ENCODE measurements at places on chromosomes 1 and 21.
A peak's percentile ranks its signal among the peaks of the same experiment; 100 is the strongest.

DNA sequence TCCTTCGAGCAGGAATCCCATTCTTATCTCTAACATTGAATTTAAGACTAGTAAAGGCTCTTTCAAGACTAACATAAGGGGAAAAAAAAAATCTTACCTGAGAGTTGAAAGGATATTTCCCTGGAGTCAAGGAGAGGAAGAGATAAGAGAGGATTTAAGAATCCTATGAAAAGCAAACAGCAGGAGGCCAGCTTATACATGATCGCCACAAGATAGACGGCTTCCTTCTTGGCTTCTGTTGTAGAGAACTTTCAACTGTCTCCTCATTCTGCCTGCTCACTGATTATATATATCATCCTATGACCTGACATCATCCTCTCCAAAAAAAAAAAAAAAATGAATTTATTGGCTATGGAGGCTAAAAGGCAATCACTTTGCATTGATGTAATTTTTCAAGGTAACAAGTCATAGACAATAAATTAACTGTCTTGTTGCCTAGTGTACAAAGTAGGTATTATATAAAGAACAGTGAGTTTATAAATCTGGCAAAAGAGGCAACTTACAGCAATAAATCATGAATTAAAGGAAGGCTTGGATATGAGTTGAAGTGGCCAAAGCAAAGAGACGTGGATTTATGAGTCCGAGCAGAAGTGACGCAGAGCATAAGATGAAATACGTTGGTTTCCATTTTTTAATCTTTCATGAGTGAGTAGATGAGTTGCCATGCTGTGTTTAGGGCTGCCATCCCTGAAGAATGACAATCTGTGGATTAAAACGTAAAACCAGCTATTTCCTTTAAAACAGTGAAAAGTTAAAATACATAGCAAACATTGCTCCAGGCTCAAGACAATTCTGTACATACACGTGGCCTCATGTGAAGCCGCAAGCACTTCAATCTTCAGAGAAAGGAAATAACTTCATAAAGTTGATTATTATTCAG lies at the start of gene UTS2:
TSS of gene UTS2 (minus strand) at position 262 of the 880 bp plus-strand sequence. CDS start at position 200, 62 bp downstream.
- no peak for DNase-seq

DNA sequence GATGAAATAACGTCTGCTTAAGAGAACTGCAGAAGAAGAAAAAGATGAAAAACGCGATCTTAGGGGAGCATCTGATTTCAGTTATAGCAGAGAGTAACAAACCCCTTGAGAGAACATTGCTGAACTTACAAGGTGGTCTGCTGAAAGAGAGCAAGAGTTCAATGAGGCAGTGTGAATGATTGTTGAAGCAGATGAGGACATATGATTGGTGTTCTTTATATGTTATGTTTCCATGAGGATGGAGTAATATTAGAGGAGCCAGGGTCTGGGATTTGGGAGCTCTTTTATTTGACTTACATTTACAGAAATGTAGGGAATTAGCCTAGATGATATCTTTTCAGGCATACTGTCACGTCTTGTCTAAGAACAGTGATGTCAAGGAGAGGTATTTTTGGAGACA lies 1302.0 kb downstream of the KCNT2 start:
- DNase-seq: no peak

- DNase-seq: no peak
Measured at GRCh38 chr1:170707117-170707516, 43.2 kb downstream of the PRRX1 start.

- no peak for DNase-seq
Measured at GRCh38 chr1:58152697-58153096, 393.8 kb downstream of the OMA1 start.

- DNase-seq: no peak
Measured at GRCh38 chr1:70864302-70864701, 183.3 kb downstream of the PTGER3 start.

GRCh38 chr1:48236716-48237470 lies 14.4 kb downstream of the SLC5A9 start:
- no peak for DNase-seq

- no peak for DNase-seq
Measured at GRCh38 chr1:183306317-183307042, 111.7 kb downstream of the NMNAT2 start.

- no peak for DNase-seq
Measured at GRCh38 chr1:54299037-54299436, 99.1 kb downstream of the MRPL37 start.

DNA sequence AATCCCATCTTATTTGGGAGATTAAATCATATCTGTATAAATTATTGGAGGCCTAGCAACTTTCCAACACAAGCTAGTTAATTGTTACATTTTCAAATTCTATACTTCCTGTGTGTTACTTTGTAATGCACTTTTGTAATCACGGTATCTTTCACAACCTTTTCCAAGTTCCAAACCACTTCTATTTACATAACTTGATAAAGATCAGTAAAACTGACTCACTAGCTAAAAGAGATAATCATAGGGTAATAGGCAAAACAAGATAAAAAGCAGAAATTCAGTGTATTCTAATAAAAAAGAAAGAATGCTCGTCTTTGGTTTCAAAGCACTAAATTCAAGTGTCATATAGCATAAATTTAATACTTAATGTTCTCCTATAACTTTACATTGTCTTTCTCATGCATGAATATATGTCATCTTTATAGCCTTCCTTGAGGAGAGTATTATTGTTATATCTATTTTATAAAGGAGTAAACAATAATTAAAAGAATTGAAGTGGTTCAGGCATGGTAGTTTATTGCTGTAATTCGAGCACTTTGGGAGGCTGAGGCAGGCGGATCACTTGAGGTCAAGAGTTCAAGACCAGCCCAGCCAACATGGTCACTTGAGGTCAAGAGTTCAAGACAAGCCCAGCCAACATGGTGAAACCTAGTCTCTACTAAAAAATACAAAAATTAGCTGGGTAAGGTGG lies 66.4 kb downstream of the RGS13 start:
- no peak for DNase-seq

- no peak for DNase-seq
Measured at GRCh38 chr1:161333166-161333565, 19.0 kb downstream of the SDHC start.

GRCh38 chr1:157240495-157241184 lies 102.4 kb upstream of the ETV3 start:
- no peak for DNase-seq

DNA sequence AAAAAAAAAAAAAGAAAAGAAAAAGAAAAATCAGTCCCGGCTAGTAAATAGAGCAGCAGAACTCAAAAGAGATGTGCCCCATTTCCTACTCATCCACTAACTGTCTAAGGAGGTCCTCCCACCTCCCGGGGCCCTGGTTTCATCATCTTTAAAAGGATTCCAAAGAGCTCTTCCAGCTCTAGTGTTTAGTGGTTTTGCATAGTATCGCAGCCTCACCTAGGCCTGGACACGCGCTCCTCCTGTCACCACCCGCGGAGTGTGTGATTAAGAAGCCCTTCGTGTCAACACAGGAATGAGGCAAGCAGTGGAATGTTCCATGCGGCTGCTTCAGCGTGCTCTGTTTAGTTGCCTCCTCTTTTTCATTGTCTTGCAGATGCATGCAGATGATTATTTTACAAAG lies 49.0 kb downstream of the LBR start:
- DNase-seq: no peak

DNA sequence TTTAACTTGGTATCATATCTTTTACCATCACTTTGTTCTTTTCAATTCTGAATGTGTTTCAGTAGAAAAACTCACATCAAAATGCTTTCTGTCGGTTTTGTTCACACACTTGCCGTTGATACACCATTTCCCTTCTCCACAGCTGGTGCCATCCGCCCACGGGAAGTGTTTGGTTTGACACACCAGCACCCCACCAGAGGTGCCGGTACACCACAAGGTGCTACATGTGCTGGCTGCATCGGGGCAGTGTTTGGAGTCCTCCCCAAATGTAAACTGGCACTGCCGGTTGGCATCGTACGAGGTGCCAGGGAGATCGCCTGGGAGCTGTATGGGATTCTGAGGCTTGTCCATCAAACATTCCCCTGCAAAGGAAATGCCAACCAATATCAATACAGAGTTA lies 5.0 kb downstream of the ADAMTS1 start:
- no peak for DNase-seq

- DNase-seq: no peak
Measured at GRCh38 chr1:34987018-34987417, 1.9 kb upstream of the TMEM35B start.

- no peak for DNase-seq
Measured at GRCh38 chr1:5906966-5907365, 85.3 kb downstream of the NPHP4 start.

- DNase-seq: no peak
Measured at GRCh38 chr1:75786901-75787493, 941 bp downstream of the RABGGTB start.

GRCh38 chr1:93805027-93805610 lies 73.9 kb downstream of the DNTTIP2 start:
- no peak for DNase-seq

GRCh38 chr1:162059721-162060120 lies 9.8 kb upstream of the NOS1AP start:
- no peak for DNase-seq

DNA sequence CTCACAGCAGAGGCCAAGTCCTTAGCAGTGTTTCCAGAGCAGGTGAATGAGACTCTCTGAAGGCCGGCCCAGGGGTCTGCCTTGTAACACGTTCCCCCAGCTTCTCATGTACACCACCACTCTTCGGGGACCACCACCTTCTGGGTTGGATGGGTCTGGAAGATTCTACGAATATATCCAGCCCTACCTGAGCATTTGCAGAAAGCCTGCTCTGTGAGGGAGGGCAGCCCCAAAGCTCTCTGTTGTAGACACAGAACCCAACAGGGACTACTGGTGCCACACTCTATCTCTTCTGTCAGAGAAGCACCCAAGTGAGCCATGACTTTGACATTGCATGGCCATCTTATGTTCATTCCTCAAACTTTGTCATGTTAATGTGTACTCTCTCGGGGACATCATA lies 61.8 kb downstream of the CD247 start:
- DNase-seq: no peak

DNA sequence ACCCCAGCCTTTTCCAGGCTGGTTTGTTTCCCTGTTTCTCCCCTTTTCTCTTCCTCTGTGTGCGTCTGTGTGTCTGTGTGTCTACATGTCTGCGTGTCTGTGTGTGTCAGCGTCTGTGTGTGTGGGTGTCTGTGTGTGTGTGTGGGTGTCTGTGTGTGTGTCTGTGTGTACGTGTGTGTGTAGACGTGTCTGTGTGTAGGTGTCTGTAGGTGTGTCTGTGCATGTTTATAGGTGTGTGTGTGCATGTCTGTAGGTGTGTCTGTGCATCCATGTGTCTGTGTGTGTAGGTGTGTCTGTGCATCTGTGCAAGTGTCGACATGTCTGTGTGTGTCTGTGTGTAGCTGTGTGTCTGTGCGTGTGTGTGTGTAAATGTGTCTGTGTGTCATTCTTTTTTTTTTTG lies 3.3 kb downstream of the TTLL10 start:
- no peak for DNase-seq

DNA sequence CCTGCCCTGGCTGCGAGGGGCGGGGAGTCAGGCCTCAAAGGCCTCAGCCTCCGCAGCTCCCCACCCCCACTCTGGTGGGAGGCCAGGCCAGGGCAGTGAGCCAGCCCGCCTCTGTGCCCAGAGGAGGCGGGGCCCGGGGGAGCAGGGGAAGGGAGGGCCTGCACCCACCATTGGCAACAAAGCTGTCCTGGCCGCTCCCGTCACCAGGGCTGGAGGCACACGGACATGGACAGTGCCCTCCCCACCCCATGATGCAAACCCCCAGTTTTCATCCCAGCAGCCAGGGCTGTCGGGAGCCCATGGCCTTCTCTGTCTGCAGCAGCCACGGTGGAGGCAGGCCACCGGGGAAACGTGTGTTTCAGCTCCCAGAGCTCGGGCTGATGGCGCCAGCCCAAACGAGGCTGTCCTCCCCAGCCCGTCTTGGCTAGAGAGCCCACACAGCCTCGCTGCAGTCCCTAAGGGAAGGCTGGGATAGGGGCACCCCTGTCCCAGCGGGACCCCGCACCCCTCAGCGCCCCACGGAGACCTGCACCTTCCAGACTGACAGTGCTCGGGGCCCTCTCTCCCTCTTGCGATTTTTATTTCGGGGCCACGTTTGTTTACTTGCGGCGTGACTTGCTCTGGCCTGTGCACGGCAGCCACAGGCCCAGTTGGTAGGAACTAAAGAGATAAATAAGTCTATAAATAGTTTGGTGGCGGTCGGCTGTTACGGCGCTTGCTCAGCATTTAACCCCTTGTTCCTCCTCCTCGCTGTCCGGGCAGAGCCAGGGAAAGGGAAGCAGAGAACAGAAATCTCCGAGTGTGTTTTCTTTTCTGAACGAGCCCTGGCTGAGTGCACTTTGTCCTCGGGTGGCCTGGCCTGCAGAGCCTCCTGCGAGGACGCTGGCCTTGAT lies 101.8 kb downstream of the PRDM16 start:
- peak; percentile 57 for DNase-seq

DNA sequence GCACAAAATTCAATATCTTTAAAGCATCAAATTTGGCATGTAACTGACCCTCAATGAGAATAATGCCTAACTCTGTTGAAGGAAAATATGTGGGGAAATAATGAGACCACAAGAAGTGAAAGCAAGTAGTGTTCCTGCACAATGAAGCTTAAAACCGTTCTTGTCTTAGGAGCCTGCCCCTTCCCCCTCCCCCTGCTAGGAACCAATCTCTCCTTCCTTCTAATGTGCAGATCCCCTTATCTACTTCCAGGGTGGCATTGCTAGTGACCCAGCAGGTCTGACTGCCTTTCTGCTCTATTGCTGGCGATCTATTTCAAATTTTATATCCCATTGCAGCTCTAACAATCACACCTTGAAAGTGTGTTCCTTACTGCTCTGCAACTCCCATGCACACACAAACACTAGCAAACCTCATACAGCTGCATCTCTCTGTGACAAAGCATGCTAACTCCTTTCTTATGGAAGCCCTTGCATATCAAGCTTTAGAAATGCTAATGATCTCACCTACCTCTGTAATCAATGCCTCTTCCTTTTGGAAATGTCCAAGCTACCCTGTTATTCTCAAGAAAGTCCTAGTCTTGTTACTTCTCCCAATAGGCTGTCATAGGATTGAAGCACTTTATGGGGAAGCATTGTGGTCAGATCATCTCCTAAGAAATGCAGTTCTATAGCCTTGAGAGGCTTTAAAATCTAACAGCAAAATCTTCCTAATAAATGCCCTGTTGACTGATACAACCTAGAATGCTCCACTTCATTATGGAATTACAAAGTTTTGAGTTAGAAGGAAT lies 26.5 kb downstream of the BCL9 start:
- DNase-seq: no peak

Data from thoracic aorta (tissue), 2 donors.